Mucosa of descending colon (tissue), 3 donors: ENCODE measurements at places on chromosomes 5 and 9. TPM values are rescaled to one million over a fixed set of nuclear protein-coding genes. Genes with fewer than 3 reads are reported as not detected.

GRCh38 chr9:24879591-24879990, 333.9 kb upstream of the IZUMO3 start:
- no peak for DNase-seq

GRCh38 chr5:860506-861150, 9.8 kb upstream of the ZDHHC11 start:
- no peak for DNase-seq

GRCh38 chr9:84368601-84369000, 28.0 kb upstream of the SLC28A3 start:
- no peak for DNase-seq

DNA sequence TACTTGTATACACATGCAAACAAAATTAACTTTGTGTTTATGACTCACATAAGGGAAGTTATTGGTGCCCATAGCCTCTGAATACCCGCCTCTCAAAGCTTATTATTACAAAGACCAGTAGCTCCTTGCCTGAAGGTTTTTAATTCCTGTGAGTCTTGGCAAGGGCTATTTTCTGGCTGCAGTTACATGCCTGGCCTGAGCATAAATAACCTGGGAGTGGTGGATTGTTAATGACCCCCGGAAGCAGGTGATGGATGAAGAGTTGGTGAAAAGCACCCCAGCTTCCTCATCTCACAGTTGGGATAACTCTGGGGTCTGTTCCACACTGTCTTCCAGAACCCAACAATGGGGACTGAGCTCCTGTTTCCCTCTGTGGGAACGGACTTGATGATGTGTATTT, 594.5 kb downstream of the PDE4D start:
- DNase-seq, result no peak

GRCh38 chr5:91229031-91229727, 153.9 kb downstream of the ARRDC3 start:
- DNase-seq, result no peak

- DNase-seq, result no peak
Measured at GRCh38 chr9:69857131-69857530, 36.5 kb downstream of the CFAP95 start.

- DNase-seq, result no peak
Measured at GRCh38 chr5:77599679-77600078, 38.8 kb downstream of the OTP start.

DNA sequence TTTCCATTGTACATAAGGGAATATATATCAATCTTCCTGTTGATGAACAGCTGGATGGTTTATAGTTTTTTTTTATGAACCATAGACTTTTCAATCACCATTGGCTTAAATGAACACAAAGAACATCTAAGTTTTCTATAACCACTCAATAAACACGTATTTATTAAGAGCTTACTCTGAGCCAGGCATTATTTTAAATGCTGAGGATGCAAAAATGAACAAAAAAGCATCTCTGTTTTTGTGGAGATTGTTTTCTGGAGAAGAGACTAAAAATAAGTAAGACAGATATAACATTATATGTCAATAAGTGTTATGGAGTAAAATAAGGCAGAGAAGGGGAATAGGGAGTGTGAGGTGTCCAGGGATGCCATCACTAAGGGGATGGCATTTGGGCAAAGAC, 52.1 kb upstream of the SLC24A2 start:
- DNase-seq, result no peak

DNA sequence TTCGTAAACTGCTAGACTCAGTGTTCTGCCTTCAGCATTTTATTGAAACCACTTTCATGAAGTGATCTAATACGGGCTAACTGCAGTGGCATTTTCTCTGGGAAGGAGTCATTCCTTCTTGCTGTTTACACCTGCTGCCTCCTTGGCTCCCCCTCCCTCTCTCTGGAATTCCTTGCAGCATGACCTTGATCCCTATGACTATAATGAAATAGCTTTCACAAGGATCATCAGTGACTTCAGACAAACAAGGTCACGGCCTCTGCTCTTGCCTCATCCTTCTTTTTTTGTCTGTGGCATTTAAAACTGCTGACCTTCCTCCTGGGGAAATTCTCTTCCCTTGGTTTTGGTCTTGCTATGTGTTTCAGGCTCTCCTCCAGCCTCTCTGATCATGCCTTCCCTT, 90.2 kb downstream of the ZNF462 start:
- DNase-seq, result no peak

DNA sequence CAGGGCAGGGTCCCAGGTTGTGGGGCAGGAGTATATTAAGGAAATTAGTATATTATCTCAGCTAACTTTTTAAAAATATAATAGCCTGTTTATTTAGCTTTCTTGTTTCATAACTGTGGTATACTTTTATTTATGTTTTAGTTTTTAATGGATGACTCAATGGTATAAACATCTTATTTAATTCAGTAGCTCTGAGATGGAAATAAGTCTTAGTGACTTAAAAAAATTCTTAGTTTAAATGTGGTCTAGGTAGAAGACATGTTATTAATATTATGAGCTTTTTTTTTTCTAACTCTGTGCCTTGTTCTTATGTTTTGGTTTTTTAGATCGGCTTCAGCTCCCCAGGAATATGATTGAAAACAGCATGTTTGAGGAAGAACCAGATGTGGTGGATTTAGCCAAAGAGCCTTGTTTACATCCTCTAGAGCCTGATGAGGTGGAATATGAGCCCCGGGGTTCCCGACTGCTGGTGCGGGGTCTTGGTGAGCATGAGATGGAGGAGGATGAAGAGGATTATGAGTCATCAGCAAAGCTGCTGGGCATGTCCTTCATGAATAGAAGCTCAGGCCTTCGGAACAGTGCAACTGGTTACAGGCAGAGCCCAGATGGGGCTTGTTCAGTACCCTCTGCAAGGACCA, 43.1 kb downstream of the LNPEP start:
- DNase-seq, result no peak

- DNase-seq, result no peak
Measured at GRCh38 chr5:126965061-126965475, 65.3 kb downstream of the MARCHF3 start.

DNA sequence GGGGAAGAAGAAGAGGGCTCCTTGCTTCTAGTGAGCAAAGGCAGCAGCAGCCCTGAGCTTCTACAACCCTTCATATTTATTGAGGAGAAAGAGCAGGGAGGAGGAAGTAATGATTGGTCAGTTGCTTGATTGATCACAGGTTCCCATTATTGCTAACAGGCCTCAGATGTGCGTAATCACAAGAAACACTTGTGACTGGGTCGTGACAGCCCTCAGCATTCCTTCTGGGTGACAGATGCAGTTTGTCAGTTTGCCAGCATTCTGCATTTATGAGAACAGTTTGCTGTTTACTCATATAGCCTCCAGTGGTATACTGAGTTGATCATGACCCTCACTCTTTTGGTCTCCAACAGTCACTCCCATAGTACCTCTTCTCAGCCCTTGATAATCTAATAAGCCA, 111.5 kb upstream of the TNC start:
- DNase-seq, result no peak

DNA sequence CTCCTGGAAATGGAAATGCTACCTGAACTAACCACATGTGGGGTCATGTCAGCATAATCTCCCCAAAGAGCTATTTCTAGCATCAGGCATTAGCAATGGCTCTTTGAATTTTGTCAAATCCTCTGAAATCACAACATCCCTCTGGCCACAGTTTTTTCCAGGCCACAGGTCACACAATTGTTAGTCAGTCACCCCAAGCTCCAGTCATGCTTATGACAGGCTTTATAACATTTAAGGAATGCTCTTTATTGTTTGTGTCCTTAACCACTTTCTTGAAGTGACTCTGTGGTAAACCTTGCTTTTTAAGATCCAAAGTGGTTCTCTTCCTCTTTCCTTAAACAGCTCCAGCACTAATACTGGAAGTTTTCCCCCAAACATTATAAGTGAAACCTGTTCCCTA, 169.2 kb upstream of the HMHB1 start:
- DNase-seq, result no peak

GRCh38 chr5:42641336-42642005, 115.1 kb upstream of the CCDC152 start:
- no peak for DNase-seq

- peak; percentile 52 for DNase-seq
Measured at GRCh38 chr9:6759185-6759977, 1.6 kb downstream of the KDM4C start.

DNA sequence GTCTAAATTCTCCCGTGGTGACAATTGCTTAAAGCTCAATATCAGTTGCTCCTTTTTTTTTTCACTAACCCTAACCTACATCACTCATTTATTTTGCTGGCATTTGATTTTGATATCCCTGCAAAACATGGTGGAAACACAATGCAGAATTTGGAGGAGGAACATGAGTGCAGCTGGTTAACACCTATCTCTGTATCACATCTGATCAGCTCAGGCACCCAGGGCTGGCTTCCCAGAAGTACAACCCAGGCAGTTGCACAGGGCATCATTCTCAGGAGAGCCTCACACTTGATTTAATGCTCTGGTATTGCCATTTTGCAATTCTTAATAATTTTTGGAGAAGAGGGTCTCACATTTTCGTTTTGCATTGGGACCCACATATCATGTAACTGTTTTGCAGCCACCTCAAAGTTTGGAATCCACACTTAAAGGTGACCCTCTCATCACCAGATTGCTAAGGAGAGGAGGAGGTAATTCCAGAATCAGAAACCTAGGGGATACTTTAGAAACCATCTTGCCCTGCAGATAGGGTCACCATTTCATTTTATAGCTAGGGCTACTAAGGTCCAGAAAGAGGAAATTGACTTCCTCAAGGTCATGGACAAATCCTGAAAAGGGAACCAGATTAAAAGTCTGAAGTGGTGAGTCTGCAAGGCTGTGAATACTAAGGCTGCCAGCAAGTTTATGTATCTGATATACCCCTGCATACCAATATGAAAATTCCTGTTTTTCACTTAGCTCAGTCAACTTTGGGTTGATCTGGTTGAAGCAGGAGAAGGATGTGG, 19.3 kb upstream of the ADAM19 start:
- DNase-seq, result no peak

GRCh38 chr5:166004006-166004405, 2287.4 kb upstream of the WWC1 start:
- no peak for DNase-seq

- no peak for DNase-seq
Measured at GRCh38 chr9:69190086-69190862, 16.2 kb downstream of the TJP2 start.

GRCh38 chr5:55104946-55105701, 2.7 kb downstream of the GZMA start:
- no peak for DNase-seq

DNA sequence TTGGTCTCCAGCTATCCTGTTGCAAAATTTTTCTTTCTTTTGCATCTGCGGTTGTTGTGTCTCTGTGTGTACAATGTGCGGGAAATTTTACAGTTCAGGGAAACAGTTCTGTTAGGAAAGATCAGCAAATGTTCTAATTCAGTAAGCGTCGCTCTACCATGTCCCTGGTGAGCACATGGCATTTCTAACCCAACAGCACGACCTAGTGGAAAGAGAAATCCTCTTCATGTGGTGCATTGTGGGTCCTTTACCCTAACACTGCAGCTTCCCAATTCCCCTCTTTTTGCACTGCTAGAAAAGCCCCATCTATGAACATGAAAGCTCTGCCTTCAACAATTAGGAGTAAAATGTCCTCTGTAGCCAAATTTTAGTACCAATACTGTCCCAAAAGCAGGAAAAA, 974.2 kb upstream of the CDH9 start:
- no peak for DNase-seq

GRCh38 chr9:126965077-126965476, 50.5 kb downstream of the RALGPS1 start:
- no peak for DNase-seq

DNA sequence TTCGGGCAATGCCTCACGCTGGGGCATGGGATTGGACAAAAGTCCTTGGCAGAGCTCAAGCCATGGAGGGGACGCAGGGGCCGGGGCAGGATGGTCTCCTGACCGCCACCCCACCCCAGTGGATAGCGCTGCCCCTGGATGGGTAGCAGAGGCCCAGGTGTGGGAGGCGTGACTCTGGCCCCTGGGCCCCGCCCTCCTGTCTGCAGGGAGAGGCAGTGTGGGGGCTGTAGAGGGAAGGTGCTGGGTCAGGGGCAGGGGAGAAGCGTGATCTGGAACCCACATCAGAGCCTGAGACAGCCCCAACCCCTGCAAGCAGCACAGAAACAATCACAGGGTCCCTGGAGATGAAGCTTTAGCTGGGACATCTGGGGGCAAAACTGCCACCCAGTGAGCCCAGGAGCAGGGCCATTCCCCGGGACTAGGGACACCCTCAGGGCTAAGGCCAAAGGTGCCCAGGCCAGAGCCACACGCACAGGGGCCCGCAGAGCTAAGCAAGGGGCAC, 36.2 kb downstream of the NACC2 start:
- no peak for DNase-seq

- no peak for DNase-seq
Measured at GRCh38 chr5:57841676-57842363, 359.2 kb upstream of the ACTBL2 start.

GRCh38 chr9:86241216-86241615, 18.2 kb downstream of the C9orf153 start:
- no peak for DNase-seq

GRCh38 chr5:16467363-16468219, 2.0 kb upstream of the ZNF622 start:
- no peak for DNase-seq

- DNase-seq, result peak; percentile 39
Measured at GRCh38 chr9:123679330-123679987, 250.5 kb downstream of the DENND1A start.

DNA sequence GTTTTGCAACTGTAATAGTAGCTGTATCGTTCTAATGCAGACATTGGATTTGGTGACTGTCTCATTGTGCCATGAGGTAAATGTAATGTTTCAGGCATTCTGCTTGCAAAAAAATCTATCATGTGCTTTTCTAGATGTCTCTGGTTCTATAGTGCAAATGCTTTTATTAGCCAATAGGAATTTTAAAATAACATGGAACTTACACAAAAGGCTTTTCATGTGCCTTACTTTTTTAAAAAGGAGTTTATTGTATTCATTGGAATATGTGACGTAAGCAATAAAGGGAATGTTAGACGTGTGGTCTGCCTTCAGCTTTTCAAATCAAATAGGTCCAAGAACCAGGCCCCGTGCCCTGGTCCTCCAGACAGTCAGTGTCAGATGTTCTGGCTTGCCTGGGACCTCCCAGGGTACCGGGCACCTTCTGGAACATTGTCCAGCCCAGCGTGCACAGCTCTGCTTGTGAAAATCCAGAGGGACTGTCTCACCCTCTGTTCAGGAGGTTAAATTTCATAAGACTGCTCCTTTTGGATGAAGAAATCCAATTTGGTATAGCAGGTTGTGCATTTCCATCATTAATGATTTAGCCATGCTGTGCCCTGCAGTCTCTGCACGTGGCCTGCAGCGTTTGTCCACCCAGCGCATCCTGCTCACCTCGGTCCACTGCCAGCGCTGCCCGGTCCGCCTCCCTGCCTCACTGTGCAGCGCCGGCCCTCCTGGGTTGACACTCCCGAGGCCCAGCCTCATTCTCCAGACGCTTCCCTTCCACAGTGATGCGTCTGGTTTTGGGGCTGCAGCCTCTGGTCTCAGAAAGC, 6.6 kb upstream of the AHRR start:
- no peak for DNase-seq

Gene PCDHGA11
- 5.6 TPM for total RNA-seq

Gene MEIKIN
- not detected for total RNA-seq

Gene FBXL7
- 21.4 TPM for total RNA-seq

Gene CDC25C
- 0.79 TPM for total RNA-seq

Gene GPR151
- total RNA-seq, result not detected

Gene NEUROG1
- not detected for total RNA-seq

Gene TLE1
- total RNA-seq, result 47.3 TPM

Gene SLC1A1
- 44.8 TPM for total RNA-seq

Gene NREP
- total RNA-seq, result 18.1 TPM

Gene FGFR4
- total RNA-seq, result 28.9 TPM

Gene ACO1
- total RNA-seq, result 30.9 TPM

Gene P4HA2
- total RNA-seq, result 65.0 TPM

Gene TAF9
- total RNA-seq, result 36.5 TPM

Gene CDC20B
- total RNA-seq, result not detected

Gene CNTFR
- 1.5 TPM for total RNA-seq

Gene BARHL1
- not detected for total RNA-seq
